ENCODE measurements at places on chromosomes 4 and X.

DNA sequence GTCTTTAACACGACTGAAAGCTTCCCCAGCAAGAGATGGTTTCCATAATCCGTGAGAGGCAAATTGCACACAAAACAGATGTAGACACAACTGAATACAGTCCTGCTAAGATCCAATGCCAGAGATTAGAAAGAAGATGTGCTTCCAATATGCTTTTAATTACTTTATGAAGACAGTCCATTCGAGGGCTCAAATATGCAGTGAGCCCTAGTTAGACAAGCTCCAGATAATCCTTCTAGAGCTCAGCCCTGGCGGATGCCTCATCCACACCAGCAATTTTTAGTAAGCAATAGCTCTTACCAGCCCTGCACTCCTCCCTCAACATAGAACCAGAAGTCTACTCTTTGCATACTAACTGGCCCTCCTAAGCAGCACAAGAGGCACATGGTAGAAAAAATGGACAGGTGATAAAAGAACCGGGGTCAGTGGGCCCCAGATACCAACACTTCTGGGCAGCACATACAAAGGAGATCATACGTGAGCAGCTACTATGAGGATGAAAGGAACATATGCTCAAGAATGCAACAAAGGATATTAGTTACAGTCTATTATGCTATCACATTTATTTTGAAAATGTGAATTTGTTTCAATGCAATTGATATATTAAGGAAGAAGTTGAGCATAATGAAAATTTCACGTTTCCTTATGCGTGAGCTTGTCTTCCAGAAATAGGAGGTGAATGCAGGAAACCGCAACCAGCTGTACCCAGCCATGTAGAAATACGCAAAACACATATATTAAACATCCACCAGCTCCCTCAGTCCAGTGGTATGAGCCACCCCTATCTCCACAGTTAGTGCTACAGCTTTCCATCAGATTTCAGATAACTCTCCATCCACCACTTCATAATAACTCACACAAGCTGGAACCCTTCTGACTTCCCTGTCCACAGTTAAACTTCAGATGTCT, 34.3 kb downstream of the GPC4 start:
- no peak for DNase-seq

DNA sequence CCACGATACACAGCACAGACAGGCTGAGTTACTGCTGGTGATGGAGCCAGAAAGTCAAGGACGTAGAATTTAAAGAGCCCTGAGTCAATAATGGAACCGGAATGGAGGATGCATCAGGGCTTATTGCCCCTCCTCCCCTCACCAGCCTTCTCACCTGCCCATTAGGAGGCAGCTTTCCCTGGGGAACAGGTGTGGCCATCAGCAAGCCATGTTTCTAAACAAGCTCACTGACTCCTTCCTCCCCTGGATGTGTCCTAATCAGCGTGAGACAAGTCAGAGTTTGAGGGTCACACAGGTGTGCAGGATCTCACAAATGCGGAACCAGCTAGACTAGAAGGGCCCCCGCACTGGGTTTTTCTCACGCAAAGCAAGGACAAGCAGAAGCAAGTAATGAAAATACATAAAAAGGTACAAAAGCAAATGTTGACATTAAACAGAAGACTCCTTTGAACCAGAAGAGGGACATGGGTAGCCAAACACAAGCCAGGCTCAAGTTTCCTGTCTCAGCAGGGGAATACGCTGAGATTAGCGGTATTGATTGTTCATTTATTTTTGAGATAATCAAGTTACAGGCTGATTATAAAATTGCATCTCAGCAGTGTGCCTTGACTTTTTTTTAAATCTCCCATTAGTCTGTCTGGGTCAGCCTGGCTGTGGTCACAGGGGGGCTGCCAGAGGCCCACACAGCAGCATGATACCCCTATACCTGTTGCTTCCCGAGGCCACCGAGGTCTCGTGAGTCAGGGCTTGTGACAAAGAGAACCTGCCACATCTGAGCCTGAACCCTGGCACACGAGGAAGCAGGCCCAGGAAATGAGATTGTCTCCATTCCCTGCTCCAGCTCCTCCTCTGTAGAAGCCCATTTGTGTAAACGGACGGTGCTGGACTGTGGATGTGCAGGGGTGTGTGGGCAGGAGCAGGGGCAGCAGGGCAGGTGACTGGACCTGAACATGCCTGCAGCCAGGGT, 37.4 kb downstream of the CCKAR start:
- no peak for DNase-seq

DNA sequence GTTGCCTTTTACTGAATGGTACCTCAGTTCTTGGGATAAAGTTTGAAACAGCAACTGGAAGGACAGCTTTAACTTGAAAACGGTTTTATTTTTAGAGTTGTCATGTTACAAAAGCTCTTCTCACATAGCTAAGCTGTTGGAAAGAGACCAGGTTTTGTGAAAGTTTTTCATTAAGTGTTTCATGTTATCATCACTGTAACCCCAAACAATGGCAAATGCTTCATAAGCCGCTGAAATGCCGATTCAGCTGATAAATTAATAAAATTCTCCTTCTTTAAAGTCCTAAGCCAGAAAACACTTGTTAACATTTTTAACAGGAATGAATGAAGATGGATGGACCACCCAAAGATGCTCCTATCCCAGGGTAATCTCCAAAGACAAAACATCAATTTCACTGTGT, 76.1 kb upstream of the IRF2 start:
- DNase-seq = no peak

GRCh38 chr4:107376293-107376692, 340.2 kb upstream of the DKK2 start:
- no peak for DNase-seq

DNA sequence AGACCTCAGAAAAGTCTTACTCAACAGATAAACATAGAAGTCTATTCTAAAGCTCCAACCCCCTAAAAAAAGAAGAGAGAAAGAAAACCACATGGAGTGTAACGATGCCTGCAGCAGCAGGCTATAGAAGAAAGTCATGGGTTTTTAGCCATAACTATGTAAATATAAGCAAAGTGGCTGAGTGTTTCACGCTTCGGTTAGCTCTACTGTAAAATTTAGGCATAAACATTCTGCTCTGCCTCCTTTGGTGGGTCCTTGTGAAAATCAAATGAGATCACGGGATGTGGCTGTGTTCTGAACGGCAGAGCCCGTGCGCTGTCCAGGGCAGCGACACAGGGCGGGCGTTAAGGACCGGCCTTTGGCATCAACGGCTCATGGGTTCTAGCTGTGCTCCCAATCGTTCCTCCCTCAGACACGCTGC, 78.4 kb downstream of the IRF2 start:
- no peak for DNase-seq

DNA sequence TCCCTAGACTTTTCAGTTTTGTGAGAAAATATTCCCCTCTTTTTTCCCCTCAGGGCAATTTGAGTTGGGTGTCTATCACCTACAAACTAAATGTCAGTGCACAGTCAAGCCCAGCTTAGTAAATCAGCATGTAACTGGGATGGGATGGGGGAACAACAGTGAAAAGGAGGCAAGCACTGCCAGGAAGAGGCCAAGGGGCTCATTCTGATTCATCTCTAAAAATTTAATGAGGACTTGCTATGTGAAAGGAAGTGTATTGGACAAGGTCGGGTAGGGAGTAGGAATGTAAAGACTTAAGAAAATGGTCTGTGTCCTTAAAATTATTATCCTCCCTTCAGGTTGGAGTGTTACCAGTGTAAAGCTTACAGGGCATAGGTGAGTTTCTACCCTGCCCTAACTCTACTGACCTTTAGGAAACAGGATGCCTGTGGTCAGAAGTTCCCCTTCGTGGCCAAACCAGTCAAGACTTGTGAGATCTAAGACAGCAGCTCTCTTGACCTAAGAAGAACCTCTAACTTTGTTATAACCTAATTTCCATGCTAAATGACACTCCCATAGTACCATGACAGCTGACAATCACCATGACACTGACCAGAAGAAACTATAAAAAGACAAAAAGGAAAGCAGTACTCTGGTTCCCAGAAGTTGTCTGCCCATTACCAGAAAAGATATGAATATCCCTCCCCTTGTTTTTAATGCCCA, 194.4 kb upstream of the LDB2 start:
- DNase-seq = no peak

GRCh38 chrX:13376857-13377549, 57.1 kb upstream of the ATXN3L start:
- no peak for DNase-seq

GRCh38 chrX:51395480-51395809, 62.8 kb downstream of the NUDT10 start:
- no peak for DNase-seq

- no peak for DNase-seq
Observed at GRCh38 chrX:18733287-18733686, 25.8 kb downstream of the PPEF1 start.

DNA sequence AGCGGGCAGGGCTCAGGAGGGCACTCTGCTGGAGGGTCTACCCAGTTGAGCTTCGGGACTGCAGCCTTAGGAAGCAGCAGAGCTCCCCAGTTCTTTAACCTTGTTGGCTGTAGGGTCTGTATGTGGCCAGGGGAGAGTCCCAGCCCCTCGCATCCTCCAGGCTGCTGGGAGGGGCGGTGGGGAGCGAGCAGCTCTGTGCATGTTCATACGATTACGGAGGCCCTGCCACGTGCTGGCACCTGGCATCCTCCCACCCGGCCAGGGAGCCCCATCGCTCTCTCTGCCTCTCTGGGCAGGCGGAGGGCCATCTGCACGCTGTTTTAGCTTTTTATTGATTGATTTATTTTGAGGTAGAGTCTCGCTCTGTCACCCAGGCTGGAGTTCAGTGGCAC, 21.2 kb downstream of the NSG1 start:
- DNase-seq = no peak

GRCh38 chrX:1449036-1449822, 3.5 kb downstream of the ASMTL start:
- no peak for DNase-seq

DNA sequence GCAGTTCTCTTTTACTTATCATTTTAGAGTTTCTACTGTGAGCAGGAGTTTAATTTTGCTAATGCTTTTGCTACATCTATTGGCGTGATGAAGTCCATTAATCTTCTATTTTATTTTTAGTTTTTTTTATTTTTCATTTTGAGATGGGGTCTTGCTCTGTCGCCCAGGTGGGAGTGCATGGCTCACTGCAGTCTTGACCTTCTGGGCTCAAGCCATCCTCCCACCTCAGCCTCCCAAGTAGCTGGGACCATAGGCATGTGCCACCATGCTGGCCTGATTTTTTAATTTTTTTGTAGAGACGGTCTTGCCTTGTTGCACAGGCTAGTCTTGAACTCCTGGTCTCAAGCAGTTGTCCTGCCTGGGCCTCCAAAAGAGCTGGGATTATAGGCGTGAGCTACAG, 9.4 kb downstream of the ZFX start:
- DNase-seq = no peak

DNA sequence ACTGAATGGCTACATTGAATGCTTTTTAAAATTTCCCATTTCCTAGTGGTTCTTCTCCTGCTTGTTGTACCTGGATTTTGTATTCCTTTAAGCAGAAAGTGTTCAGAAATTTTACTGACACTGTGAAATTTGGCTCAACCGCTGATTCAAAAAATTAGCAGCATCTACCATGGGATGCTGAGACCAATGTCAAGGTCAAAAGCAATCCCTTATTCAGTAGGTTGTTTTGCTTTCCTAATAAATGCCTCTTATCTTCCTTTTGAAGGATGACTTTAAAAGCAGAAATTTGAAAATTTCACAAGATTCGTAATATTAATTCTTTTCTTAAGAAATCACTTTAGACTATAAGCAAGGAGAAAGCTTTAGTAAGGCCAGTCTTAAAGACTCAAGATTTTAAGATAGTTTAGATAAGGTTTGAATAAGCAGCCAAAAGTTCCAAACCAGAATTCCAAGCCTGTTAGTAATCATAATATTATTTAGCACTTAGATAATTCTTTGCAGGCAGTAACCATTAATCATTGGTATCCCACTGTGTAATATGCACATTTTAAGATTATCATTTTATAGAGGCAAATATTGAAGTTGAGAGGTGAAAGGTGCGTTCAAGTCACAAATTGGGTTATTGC, 508.8 kb downstream of the ANKRD50 start:
- no peak for DNase-seq

DNA sequence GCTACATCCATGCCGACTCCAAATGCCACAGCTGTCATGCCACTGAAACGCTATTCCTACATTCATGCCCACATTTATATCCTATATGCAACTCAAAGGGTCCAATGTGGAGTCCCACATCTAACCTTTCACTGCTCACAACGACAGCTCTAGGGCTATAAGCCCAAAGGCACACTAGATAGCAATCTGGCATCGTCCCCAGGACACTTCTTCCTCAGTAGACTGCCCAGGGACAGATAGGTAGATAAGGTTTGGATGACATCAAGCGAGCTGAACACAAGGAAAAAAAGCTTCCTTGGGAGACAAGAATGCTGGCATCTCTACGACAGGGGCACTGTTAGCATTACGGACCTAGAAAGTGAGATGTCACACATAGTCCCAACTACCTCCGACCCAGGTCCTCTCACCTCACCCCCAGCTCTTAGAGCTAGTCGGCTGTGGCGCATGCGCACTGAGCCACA, 685 bp downstream of the RAB9B start:
- DNase-seq = no peak

GRCh38 chr4:105840426-105841174, 54.7 kb upstream of the NPNT start:
- no peak for DNase-seq

- DNase-seq = no peak
Observed at GRCh38 chr4:142142366-142143054, 506.1 kb downstream of the IL15 start.

- DNase-seq = no peak
Observed at GRCh38 chr4:124863040-124863545, 150.6 kb upstream of the ANKRD50 start.

- DNase-seq = no peak
Observed at GRCh38 chrX:20363275-20363674, 96.6 kb upstream of the RPS6KA3 start.

DNA sequence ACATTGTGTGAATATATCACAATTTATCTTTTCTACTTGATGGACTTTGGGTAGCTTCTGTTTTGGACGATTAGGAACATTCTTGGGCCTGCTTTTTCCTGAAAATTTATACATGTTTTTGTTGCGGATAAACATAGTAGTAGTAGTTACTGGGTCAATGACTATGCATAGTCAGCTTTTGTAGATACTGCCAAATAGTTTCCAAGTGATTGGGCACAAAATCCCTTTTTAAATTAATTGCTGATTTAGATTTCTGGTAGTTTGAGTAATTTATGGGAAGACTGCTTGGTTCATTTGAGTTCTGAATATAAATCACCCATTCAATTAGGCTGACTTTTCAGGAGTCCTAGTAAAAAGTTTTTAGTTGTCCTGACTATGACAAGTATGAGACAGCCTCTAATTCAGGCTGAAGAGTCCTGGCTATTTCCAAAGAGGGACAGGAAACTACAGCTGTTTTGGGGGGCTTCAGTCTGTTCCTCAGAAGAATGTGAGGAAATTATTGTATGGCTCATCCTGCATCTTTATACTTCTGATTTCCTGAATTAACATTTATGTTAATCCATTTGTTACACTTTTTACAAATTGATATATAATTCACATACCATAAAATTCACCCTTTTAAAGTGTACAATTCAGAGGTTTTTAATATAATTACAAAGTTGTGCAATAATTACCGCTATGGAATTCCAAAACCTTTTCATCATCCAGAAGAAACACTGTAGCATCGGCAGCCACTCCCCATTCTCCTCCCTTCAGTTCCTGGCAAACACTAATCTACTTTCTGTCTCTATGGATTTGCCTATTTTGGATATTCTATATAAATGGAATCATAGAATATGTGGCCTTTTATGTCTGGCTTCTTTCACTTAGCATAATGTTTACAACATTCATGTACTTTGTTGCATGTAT, 14.2 kb downstream of the LRP2BP start:
- DNase-seq = no peak

GRCh38 chr4:163554870-163555465, 60.5 kb downstream of the TMA16 start:
- DNase-seq = no peak

GRCh38 chr4:6734165-6734786, 18.3 kb downstream of the BLOC1S4 start:
- DNase-seq = no peak

All from hippocampal formation (tissue), 2 donors.